T1000 (cell line): ENCODE measurements at places on chromosomes 16 and 17.

- DNase-seq = no peak
Observed at GRCh38 chr17:28476076-28476865, 2.8 kb downstream of the SLC13A2 start.

GRCh38 chr16:81516478-81517149, 72.0 kb downstream of the CMIP start:
- DNase-seq = no peak

DNA sequence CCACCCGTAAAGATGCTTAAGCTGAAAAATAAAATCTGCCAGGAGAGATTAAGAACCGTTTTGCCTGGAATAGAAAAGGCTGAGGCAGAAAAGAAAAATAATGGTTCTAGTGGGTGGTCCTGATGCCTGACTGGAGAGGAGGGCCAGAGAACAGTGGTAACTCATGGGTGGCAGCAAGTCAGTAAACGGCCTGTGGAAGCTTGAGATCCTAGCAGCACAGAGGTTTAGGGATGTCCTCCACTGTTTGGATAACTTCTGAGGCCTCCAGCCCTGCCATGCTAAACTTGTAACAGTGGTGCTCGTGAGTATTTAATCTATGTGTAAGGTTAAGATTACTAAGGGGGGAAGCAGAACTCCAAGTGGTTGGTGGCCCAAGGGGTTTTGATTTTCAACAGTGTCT, 21.2 kb upstream of the PHAF1 start:
- DNase-seq = no peak

GRCh38 chr16:87744750-87745514, 20.9 kb downstream of the KLHDC4 start:
- no peak for DNase-seq

- DNase-seq = no peak
Observed at GRCh38 chr16:10040136-10041080, 141.8 kb downstream of the GRIN2A start.
